Fibroblast of the conjunctiva (primary cell): ENCODE measurements at places on chromosomes 3 and 15.

GRCh38 chr3:5186089-5186857 lies 1.2 kb upstream of the EDEM1 start:
- DNase-seq, result no peak

DNA sequence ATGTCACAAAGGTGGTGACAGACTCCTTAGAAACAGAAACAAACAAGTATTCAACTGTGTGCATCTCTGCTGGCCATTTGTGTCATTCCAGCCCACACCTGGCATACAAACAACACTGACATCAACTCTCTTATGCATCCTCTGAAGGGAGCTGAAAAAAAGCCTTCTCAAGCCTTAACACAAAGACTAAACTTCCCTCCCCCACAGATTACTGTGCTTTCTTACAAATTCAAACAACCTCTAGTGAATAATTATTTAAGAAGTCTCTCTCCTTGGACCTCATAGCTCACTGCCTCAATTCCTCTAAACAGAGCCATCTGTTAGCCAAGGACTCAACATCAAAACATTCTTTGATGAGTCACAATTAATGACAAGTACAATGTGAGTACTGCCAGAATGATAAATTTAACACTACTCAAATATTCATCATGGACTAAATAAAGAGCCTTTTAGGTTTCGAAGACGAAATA lies 132.1 kb downstream of the WDR76 start:
- DNase-seq, result peak; percentile 13

- no peak for DNase-seq
These were observed 160.3 kb downstream of the ANXA2 start for GRCh38 chr15:60237446-60237845.

DNA sequence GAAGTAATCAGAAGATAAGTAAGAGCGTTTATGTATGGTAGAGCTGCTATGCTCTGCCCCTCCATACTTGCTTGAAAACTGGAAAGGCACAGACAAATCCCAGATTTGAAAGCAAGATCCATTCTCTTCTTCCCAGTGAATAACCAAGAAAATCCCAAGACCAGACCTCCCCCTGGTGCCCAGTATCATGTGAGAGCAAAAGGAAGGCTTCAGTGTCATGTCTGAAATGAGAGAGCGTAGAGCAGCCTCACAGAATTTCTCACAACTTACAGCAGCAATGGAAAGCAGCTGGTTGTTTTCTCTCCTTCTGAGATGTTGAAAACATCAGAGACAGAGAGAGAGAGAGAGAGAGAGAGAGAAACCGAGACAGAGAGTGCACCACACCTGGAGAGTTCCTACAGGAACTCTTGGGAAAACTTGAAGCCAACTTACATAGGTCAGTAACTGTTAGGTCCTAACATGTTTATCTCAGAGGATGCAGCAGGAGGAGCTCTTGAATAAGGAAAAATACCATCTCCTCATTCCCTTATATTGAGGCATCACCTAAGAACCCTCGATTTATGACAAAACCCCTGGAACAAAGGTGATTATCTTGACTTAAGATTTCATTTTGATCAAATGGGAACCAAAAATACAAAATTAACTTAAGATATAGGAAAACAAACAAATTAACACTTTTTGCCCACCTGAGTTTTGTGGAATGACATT lies 273.3 kb downstream of the NSUN3 start:
- DNase-seq, result peak; percentile 27

DNA sequence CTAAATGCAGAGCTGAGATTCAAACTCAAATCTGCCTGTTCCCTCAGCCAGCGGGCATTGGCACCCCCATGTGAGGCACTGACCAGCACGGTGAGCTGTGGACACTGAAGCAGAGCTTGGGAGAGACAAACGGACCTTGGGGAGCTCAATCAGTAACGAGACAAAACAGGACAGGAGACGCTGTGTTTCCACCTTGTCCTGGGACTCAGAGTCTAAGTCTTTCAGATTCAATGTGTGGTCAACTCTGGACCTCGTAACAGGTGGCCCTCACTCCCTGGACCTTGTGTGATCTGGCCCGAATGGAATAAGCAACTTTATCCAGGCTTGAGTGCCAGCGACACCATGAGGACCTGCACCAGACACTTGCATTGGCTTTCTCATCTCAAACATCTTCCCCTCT lies 232.5 kb downstream of the UACA start:
- no peak for DNase-seq

DNA sequence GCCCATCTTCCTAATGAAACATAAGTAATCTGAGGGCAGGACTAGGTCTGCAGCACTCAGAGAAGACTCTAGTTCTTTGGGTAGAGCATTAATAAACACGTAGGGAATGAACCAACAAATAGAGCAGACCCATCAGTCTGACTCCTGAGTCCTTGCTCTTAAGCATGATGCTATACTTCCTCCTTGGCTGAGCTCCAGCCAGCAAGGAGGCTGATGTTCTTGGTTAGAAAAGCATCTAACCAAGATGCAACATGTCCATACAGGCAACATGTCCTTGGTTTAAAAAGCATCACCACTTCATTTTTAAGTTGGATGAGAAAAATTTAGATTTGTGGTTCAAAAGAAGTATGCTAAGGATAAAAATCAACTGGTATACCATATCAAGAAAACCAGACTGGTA lies 8.5 kb upstream of the MYH15 start:
- no peak for DNase-seq

- no peak for DNase-seq
These were observed 172.1 kb upstream of the COL8A1 start for GRCh38 chr3:99466331-99466730.

DNA sequence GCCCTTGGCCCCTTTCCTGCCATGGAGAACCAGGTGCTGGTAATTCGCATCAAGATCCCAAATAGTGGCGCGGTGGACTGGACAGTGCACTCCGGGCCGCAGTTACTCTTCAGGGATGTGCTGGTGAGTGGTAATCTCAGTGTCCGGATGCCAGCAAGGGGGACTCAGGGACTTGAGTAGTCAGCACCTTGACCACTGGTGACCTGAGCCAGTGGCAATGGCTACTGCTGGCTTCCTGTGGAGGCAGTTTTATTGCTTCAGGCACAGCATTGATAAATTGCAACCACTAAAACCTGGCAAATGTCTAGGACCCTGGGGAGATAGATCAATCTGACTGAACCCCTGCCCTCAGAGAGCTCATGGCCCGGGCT lies 830 bp downstream of the MAP2K5 start:
- no peak for DNase-seq

- no peak for DNase-seq
These were observed 276.4 kb downstream of the XXYLT1 start for GRCh38 chr3:194994551-194994981.

- no peak for DNase-seq
These were observed 8.8 kb upstream of the ACTC1 start for GRCh38 chr15:34804113-34804512.

DNA sequence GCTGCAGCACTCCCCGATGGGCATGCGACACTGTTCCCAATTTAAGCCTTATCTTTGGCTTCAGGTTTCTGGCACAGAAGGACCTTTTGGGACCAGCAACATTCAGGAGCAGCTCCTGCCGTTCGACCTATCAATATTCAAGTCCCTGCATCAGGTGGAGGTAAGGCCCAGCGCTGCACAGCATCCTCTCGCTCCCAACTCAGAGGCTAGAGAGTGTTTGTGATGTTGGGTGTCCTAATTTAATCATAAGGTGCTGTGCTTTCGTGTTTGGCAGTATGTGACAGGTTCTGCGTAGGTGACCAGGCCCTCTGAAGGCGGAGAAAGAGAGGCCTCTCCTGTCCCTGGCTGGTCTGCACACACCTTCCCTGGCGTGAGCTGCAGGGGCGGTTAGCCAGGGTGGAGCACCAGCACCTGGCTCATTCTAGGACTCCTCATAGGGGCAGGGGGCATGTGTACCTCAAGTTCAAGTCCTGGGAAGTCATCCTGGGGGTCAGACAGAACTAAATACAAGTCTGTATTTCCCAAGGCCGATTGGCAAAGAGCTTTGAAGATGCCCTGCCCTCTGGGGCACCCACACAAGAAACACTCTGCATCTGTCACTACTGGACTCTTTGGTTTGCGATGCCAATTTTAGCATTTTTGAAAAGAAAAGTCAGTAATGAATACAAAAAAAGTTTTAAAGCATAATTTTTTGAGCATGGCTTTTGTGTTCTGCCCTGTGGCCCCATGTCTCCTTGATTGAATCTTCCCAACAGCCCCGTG lies 17.0 kb downstream of the NISCH start:
- no peak for DNase-seq

DNA sequence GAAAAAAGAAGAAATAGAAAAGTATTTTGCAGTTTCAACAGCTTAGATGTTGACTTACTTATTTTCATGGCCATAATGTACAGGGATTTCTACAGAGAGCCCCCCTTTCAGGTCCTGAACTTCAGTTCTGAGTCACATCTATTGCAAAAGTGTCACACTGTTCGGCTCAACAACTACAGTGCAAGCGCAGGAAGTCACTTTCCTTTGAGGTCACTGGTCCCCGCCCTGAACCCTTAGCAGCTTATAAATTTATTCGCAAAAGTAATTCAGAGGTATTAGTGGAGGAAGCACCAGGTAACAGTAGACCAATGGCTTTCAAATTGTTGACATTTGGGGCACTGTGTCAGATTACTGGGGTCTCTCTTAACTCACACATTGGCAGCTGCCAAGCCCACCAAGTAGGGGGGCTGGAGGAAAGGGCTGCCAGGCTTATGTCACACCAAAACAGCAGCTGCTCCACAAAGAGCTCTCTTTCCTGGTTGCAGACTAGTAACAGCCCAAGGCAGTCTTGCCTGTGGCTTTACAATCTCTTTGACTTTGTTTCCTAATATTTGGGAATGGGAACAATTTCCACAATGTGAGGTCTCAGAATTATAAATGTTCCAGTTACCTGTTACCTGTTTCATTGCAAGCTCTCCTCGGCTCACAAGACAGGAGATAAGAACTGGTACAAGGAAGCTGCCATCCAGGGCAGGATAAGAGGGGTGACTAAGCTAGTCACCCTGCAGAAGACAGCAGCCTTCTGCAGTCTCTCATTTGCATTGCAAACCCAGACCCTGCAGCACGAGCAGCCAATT lies 130.2 kb upstream of the STRIT1 start:
- DNase-seq, result no peak
